Stimulated activated CD8-positive, alpha-beta memory T cell treated with anti-CD3 and anti-CD28 coated beads, Interleukin-4, amount 100 ng/mL, for 4 hours (primary cell): ENCODE measurements at places on chromosomes 5 and 9.

- DNase-seq, result no peak
Observed at GRCh38 chr9:4334410-4334813, 34.5 kb upstream of the GLIS3 start.

DNA sequence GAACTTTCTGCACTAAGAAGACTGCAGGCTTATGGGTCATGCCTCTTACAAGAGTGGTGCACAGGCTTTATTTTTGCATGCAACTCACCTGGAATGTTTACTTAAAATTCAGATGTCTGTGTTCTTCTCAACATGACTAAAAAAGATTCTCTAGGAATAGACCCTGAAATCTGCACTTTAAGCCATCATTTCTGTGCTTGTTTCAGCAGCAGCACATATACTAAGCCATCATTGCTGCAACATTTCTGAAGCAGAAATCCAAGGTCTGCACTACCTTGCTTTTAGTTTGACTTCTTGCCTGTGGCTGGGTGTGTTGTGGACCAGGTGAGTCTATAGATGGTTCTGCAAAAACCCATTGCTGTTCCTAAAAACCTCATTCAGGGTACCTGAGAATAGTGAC, 156.8 kb downstream of the CEP120 start:
- no peak for DNase-seq

GRCh38 chr5:37222181-37222580, 27.0 kb downstream of the CPLANE1 start:
- no peak for DNase-seq

GRCh38 chr9:33921967-33922895, 105.3 kb downstream of the UBE2R2 start:
- no peak for DNase-seq

- no peak for DNase-seq
Observed at GRCh38 chr5:137619191-137619870, 116.6 kb downstream of the KLHL3 start.

- DNase-seq, result no peak
Observed at GRCh38 chr9:14565352-14566016, 127.7 kb downstream of the ZDHHC21 start.

- peak; percentile 84 for DNase-seq
Observed at GRCh38 chr9:89604729-89605464, at the start of gene GADD45G. Gene GADD45G, plus strand, starts transcription at chr9:89605012. Its CDS starts 110 bp downstream, at chr9:89605122.

DNA sequence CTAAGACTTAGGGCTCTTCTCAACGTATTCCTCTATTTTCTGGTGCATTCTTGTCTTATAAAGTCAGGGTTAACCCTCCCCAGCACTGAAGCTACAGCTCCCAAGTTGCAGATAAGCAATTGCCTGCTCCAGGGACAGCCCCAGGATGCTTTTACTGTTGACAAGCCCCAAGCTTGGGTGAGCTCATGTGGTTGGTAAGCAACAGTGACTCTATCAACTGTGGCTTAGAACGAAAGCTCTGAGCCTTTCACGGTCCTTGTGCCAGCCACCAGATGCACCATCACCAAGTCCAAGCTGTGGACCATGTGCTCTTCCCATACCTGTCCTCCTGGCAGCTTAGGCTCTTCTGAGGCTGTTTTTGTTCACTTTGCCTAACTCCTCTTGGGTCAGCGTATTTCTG, 13.5 kb downstream of the ADRB2 start:
- no peak for DNase-seq

DNA sequence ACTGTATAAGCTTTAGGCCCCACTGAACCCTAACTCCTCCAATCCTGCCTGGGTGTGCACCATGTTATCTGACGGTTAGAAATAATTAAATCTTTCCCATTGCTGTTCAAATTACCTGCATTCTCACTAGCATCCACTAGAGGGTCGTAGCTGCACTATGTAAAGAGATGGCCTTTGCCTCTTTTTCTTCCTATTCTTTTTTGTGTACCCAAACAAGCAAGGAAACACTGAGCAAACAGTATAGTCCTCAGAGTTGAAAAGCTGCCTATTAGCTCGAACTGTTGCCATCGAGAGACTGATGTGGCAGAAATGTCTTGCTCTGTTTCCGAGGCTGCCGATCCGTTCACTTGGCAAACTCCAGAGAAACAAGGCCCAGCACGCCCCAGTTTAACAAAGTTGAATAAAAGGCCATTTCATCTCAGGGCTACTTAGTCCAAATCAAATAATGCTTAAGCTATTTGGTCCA, 163.8 kb upstream of the TRPM3 start:
- DNase-seq, result peak; percentile 1

DNA sequence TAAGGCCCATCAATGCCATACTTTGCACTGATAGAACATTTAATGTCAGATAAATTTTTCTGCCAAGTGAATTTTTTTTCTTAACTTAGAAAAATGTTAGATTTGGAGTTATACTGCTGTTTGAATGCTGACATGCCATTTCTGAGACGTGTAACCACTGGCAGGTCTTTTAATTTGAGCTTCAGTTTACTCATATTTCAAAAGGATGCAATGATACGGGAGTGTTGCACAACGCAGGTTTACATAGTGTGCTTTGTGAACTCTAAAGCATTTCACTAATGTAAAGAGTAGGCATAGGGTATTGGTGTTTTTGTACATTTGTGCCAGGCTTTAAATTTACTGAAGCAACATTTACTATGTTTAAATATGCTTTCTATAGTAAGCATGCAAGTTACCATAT, 4.2 kb downstream of the ZBTB43 start:
- no peak for DNase-seq

GRCh38 chr9:71249729-71250317, 128.4 kb upstream of the TRPM3 start:
- DNase-seq, result no peak

GRCh38 chr5:102278231-102278630, 17.9 kb downstream of the SLCO4C1 start:
- no peak for DNase-seq

GRCh38 chr5:68325065-68325580, 109.6 kb downstream of the PIK3R1 start:
- no peak for DNase-seq

- DNase-seq, result no peak
Observed at GRCh38 chr5:133869519-133870335, 98.7 kb downstream of the C5orf15 start.

DNA sequence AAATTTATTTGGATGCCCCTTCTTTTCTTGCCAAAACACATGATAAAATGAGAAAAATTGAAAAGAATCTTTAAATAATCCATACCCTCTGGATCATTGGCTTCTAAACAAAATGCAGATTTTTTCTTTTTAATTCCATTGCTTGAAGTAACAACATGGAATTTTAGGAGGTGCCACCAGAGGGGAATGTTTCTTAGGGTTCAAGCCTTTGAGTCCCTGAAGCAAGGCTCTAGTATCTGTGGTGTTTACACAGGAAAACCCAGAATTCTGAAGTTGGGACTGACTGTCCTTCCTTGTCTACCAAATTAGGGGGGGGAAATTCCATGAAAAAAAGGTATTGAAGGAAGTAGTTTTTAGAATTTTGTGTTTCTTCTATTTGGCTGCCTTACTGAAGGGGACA, 69.4 kb downstream of the LMNB1 start:
- no peak for DNase-seq

DNA sequence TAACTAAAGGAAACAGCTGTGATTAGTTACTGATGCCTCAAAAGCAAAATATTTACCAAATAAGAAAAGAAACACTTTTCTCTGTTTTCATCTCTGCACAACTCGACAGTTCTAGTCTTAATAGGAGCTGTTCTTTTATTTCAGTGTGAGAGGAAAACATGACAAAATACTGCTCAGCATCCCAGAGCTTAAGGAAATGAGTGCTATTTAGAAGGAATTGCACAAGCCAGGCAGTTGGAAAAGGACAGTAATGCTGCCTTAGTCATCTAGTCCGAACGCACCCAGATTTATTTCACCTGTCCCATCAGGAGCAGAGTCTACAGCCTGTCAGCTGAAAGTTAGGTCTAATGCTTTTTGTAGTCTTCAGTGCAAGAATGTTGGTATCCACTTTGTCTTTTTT, 12.3 kb downstream of the ZCCHC9 start:
- DNase-seq, result no peak

GRCh38 chr9:132020272-132020671, 59.4 kb downstream of the MED27 start:
- no peak for DNase-seq

GRCh38 chr5:51172903-51173626, 210.2 kb upstream of the ISL1 start:
- DNase-seq, result no peak

DNA sequence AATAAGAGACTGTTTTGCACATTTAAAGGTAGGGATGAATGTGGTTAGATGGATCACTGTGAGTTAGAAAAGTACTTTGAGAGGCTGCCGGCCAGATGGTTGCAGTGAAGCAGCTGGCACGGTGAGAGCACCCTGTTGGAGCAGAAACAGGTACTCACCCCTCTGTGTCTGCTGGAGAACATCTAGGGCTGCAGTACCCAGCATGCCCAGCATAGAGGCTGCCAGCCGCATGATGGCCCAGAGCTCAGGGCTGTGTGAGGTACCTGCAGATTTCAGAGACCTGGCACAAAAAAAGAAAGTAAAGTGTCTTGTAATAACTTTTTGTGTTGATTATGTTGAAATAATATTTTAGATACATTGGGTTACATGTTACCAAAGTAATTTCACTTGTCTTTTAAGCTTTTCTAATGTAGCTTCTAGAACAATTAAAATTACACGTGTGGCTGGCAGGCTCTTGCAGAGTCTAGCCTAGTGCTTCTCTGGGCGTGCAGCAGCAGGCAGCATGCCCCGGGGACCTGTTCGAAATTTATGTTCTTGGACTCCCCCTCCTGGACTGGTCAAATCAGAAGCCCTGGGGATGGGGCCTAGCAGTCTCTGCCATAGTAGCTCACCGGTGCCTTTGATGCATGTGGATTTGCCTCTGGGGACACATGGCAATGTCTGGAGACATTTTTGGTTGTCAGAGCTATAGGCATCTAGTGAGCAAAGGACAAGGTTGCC, 11.1 kb downstream of the WDR5 start:
- no peak for DNase-seq
